ENCODE measurements at places on chromosomes 1 and 21.

DNA sequence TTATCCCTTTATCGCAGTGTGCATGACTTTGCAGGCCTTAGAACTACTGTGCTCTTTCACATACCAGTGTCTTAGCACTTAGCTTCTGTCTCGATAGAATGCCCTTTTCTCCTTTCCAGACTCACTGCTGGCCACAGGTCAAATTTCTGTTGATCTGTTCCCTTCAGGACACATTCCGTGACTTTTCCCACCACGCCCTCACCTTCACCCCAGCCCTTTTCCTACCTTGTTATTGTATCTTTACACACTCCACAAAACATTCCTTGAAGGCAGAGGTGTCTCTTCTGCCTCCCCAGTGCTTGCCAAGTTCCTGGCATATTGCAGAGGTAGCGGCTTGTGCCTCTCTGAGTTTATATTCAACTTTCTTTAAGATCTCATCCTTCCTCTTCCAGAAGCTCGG, 3.7 kb upstream of the IGSF9 start:
- DNase-seq, result no peak

GRCh38 chr1:29634324-29634723, 398.0 kb downstream of the PTPRU start:
- DNase-seq, result no peak

DNA sequence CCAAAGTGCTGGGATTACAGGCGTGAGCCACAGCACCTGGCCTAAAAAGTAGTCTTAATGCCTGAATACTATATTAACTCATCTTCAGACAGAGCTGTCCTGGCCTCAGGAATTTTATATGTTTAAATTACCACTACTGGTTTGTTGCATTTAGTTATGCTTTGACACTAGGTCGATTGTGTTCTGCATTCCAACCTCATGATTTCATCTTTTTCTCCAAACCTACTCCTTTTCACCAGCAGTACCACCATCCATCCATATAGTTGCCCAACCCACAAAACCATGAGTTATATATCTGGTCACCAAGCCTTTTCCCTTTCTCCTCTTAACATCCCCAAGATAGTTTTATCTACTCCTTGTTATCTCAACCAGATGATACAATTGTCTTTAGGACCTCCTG, 22.6 kb downstream of the FMO5 start:
- DNase-seq, result peak; percentile 1

DNA sequence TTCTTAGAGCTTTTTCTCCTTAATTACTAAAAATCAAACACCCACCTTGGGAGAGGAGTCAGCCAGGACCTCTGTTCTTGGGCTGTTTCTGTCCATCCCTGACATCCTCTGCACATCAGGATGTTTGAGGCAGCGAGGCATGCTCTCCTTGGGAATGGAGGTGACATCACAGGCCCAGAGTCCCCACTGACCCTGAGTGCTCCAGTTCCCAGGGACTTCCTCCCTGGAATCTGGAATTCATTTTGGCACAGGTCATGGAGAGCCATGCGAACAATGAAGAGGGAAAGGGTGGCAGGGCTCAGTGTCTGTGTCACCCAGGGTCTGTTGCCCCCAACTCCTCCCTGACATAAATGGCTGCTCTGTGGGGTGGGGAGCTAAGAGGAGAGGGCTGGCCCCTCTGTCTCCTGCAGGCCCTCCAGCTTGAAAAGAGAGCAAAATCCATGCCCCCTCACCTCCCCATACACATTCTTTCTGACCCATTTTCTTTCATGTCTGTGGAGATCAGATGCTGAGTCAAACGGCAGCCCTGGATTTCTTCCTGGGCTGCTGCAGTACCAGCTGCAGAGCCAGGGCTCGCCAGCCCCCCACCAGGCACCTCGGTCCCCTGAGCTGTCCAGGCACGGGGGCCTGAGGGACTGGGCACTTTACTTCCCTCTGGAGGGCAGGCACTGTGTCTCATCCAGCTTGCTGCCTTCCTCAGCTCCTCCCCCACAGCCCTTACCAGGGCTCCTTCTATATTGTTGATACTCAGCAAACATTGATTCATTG, 102.0 kb downstream of the NMNAT2 start:
- DNase-seq, result peak; percentile 41

DNA sequence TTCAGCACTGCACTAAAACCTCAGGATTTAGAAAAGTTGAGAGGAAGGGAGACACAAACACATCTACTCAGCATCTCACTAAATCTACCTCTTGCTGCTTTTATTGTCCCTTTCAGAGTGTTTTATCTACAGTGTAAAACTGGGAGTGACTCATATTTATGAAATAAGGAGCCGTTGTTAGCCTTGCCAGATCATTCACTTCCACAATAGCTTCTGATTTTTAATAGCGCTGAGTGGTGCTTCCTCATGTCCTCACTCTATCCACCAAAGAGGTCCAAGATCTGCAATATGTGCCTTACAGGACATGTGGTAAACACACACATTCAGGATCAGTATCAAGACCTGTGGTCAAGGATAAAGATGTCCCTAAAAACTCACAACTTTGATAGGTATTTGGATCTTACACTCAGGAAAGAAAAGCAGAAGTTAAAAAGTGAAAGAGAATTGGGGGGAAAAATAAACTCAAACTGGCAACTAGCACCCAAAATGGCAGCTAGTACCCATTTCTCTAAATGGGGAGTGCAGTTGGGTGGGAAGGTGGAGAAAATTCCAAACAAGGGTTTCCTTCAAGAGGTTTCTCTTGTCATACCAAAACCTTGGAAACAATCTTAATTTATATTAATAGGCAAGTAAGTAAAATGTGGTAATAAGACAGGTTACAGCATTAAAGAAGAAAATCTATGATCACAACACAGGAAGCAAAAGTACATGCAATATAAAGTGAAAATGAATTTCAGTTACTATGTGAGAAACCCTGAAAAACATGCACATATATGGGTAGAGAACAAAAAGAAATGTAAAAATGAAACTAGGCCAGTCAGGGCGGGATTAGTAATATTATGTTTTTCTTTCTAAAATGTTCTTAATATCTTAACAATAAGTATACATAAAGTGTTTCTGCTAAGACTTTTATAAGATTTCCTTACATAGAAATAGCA, 15.9 kb downstream of the DUSP10 start:
- no peak for DNase-seq

GRCh38 chr1:161773791-161774190, 7.7 kb downstream of the ATF6 start:
- no peak for DNase-seq

- DNase-seq, result no peak
These were observed 261.7 kb downstream of the PCP4 start for GRCh38 chr21:40128891-40129290.

DNA sequence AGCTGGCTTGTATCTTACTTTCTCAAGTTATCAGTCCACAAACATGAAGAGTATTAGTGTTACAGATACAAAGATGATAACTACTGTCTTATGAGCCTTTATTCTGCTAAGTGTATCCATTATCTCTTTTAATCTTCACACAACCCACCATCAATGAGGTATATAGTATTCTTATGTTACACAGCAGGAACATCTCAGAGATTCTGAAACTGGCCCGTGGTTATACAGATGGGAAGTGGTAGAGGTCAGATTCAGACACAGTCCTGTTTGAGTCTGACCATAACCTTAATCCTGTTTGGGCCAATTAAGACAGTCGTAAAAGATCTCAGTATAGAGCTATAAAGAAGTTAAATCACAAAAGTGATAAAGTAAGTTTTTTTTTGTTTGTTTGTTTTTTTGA, 5.1 kb upstream of the TMEM269 start:
- no peak for DNase-seq

GRCh38 chr1:25641931-25642573, 25.5 kb downstream of the MAN1C1 start:
- peak; percentile 59 for DNase-seq

DNA sequence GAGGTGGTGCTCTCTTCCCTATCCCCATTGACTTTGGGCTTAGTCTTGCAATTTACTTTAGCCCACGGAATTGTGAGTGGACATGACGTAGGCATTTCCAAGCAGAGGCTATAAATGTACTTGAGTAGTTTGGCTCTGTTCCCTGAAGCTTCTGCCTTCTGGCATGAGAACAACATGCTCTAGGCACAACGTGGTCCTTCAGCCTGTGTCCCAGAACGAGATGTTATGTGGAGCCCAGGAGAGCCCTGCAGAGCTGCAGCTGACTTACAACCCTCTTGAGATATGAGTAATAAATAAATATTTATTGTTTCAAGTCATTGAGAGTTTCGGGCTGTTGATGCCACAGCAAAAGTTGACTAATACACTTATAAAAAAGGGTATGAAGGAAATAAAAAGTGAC, 105.2 kb upstream of the HMGB4 start:
- peak; percentile 66 for DNase-seq

DNA sequence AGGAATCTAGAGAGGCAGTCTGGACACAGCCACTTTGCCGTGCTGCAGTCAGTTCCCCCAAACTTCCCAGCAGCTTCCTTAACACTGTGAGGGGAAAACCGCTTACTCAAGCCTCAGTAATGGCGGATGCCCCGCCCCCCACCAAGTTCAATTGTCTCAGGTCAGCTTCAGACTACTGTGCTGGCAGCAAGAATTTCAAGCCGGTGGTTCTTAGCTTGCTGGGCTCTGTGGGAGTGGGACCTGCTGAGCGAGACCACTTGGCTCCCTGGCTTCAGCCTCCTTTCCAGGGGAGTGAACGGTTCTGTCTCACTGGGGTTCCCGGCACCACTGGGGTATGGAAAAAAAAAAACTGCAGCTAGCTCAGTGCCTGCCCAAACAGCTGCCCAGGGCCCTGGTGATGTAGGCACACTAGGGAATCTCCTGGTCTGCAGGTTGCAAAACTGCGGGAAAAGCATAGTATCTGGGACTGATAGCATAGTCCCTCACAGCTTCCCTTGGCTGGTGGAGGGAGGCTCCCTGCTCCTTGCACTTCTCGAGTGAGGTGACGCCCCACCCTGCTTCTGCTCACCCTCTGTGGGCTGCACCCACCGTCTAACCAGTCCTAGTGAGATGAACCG, 23.7 kb upstream of the HFM1 start:
- DNase-seq, result no peak

DNA sequence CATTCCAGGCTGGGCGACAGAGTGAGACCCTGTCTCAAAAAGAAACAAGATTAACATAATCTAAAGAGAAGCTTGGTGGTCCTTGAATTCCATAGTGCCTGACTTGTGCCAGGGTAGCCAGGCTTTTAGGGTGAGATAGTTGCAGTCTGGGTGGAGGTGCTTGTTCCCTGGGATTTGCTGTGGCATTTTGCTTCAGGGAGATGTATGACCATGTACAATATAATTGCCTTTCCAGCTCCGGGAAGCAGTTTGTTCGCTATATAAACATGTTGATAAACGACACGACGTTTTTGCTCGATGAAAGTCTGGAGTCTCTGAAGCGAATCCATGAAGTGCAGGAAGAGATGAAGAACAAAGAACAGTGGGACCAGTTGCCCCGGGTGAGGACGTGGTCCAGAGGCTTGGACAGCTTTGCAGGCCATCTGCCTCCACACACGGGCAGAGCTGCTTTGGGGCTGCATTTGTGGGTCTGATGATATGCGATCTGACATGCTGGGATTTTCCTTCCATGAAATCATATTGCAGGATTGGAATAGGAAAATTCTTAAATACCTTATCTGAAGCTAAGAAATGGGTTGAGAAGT, 49.4 kb upstream of the KIF1B start:
- DNase-seq, result no peak

- DNase-seq, result no peak
These were observed 28.7 kb upstream of the DISP1 start for GRCh38 chr1:222786121-222786520.

DNA sequence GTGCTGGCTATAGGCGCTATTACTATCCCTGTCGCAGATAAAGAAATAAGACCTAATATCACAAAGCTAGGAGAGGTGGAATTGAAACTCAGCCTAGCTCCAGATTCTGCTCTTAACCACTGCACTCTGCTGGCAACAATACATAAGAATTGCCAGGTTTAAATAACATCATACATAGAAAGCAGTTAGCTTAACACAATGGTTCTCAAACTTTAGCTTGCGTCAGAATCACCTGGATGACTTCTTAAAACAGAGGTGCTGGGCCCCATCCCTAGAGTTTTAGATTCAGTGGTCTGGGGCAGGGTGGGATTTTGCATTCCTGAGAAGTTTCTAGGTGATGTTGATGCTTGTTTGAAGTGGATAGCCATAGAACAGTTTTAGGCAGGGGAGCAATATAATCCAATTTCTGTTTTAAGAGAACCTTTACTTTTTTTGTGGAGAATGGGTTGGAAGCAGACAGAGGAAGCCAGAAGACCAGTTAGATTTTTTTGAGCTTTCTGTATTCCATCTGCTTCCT, 1.1 kb upstream of the POMGNT1 start:
- no peak for DNase-seq

DNA sequence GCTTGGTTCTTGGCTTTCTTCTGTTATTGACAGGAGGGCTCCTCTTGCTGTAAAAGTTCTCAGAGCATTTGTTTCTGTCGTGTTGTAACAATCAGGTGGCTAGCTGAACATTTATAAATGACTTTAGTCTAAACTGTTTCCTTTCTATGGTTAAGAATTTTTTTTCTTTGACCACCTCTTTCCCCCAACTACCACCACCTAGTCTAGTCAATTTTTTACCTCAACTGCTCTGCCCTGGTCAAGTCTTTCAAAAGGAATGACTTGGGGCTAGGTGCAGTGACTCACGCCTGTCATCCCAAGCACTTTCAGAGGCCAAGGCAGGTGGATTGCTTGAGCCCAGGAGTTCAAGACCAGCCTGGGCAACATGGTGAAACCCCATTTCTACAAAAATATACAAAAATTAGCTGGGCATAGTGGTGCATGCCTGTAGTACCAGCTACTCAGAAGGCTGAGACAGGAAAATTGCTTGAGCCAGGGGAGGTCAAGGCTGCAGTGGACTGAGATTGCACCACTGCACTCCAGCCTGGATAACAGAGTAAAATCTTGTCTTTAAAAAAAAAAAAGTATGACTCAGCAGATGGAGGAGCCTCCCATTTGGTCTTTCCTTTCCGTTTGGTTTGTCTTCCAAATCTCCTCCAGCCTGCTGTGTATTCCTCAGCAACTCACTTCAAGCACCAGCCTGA, 40.7 kb downstream of the MAP3K21 start:
- no peak for DNase-seq

GRCh38 chr21:32340863-32341848, 42.5 kb downstream of the MRAP start:
- no peak for DNase-seq

- no peak for DNase-seq
These were observed 7.0 kb downstream of the SH3BP5L start for GRCh38 chr1:248818505-248819374.

DNA sequence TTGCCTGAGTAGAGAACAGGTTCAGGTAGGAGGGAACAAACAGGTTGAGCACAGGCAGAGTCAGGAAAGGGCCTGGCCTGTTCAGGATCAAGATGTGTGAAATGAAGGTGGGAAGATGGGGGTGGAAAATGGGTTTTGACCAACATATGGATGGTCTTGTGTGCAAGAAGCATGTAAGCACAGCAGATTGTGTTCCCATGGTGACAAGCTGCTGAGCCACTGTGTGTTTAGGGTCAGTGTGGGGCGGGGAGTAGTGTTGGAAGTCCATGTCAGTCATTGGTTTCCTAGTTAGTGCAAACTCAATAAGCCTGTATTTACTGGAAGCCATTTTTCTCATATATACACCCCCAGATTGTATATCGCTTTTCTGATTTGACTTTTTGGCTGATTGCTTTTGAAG, 111.9 kb downstream of the CAMTA1 start:
- no peak for DNase-seq

- DNase-seq, result no peak
These were observed 259.1 kb downstream of the NFIA start for GRCh38 chr1:61341426-61341825.

- DNase-seq, result no peak
These were observed 19.3 kb upstream of the SLC16A1 start for GRCh38 chr1:112975336-112975735.

- peak; percentile 46 for DNase-seq
These were observed 842.2 kb downstream of the USP25 start for GRCh38 chr21:16572032-16572431.

GRCh38 chr1:162398999-162399580, 12.8 kb downstream of the SH2D1B start:
- no peak for DNase-seq

- no peak for DNase-seq
These were observed 115.4 kb upstream of the ZC3H12A start for GRCh38 chr1:37358992-37359391.

Data from fibroblast of skin of scalp (primary cell).